ENCODE measurements at places on chromosomes 2 and 18.

DNA sequence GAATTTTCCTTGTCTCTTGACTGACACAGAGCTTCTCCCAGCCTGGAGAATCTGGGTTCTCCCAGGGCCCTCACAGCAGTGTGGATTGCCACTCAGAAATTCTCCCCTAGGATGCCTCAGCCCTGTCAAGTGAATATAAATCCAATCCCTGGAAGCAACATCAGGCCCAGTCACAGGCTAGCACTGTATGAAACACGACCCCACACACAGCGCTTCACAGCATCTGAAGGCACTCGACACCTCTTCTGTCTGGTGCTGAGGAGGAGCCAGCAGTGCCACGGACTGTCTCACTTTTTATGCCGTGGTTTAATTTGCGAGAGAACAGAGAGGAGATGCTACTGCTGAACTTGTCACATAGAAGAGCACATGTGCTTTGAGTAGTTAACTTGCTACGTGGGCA is 164.5 kb downstream of the NAPG start:
- no peak for DNase-seq

DNA sequence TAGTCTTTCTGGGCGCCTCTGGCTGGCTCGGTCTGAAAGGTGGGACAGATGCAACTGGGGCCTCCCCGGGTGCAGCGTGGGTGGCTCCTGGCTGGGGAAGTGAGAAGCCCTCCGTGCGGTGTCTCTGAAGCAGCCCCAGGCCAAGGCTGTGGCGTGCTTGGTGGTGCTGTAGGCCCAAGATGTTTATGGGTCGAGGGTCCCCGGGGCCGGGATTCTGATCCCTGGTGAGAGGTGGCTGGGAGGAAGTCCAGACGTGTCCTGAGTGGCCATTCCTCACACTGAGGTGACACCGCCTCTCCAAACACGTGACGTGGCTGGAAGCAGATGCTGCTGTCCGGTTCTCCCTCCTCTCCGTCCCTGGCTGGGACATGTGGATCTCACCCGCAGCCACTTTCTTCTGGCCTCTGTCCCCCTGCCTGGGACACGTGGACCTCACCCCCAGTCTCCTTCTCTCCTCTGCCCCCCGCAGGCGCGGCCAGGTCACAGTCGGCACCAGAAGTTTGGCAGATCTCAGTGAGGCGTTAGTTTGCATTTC is 12.6 kb downstream of the RTP5 start:
- DNase-seq, result no peak

DNA sequence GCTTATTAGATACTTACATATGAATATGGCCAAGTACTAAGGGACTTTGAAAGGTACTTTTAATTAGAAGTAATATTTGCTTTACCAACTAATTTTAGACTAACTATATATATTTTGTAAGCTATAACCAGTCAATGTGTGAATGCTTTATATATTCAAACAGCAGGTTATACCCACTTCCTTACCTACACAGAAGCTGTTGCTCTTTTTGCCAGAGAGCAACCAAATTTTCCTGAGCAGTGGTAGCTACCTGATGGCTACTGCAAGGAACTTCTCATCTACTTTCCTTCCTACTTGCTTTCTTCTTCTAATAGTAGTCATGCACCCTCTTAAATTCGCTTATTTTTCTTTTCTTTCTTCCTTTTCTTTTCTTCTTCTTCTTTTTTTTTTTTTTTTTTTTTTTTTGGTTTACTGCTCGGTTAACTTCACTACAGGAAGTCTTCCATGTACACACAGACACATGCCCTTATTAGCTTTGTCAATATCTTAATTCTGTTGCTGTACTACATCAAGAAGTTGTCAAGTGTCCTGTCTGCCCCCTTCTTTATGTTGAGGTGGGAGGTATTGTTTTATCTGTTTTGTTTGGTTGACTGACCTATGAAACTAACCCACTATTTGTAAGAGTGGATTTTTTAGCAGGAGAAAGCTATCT is 95.0 kb downstream of the EPC2 start:
- no peak for DNase-seq

- no peak for DNase-seq
Measured at GRCh38 chr2:33321236-33321771, 155.1 kb upstream of the RASGRP3 start.

- DNase-seq, result no peak
Measured at GRCh38 chr2:29878898-29879297, 42.5 kb downstream of the ALK start.

GRCh38 chr2:393711-394696 is 106.1 kb upstream of the ALKAL2 start:
- peak; percentile 96 for DNase-seq

DNA sequence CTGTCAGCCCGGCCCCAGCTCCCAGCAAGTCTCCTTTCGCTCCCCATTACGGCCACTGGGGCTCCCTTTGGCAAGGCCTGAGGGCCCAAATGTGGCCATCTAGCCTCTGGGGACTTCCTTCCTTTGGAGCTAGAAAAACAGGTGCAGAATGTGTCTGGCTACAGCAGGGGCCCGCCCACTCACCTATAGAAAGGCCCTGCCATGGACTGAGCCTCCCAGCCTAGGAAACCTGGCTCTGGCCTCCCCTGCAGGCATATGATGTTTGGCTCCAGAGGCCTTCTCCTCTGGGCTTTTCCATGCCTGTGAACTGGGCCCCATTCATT is 55.3 kb upstream of the ALPP start:
- DNase-seq, result no peak

DNA sequence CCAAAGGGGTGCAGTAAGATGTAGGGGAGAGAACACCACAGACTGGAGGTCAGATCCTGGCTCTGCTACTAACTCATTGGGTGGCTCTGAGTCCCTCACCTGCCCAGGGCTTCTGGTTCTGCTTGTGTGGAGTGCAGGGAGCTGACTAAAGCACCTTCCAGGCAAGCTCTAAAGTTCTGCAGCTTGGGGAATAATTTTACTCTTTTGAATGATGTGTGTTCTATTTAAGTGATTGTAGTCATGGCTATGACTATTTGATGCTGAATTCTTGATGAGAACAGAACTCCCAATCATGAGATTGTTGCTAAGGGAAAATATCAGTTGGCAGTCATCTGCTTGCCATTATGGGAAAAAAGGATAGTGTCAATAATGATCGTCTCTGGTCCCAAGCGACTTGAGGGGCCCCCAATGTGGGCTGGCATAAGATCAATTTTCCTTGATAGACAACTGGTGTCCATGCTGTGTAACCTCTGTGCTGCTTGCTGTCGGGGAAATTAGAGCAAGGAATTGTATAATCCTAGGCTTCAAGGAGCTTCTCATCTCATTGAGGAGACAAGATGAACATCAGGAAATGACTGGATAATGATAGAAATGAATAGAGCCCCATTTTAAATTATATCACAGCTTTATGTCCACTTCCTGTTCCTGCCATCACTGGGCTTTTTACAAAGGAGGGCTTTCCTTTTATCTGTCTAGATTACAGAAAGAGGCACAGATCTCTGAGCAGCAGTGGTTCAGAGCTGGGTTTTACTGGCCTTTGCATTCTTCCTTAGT is 131.7 kb downstream of the SLC4A3 start:
- DNase-seq, result no peak

- DNase-seq, result peak; percentile 64
Measured at GRCh38 chr2:28178946-28179345, 213.7 kb upstream of the FOSL2 start.

DNA sequence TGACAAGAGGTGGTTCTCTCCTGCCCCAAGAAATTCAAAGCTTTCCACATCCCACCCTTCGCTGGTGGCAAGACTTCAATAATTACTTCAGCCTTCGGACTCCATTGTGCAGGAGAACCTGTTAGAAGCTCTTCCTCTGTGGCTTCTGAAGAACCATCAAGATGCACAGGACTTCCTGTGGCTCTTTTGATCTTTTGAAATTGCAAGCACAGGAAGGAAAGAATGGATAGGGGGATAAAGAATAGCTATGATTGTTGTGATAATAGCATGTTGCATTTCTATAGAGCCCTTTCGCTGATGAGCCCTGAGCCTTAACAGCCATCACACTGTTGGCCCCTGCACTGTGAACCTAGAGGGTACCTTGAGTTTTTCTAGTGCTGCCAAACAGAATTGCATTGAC is 7.4 kb downstream of the EPAS1 start:
- DNase-seq, result peak; percentile 44

DNA sequence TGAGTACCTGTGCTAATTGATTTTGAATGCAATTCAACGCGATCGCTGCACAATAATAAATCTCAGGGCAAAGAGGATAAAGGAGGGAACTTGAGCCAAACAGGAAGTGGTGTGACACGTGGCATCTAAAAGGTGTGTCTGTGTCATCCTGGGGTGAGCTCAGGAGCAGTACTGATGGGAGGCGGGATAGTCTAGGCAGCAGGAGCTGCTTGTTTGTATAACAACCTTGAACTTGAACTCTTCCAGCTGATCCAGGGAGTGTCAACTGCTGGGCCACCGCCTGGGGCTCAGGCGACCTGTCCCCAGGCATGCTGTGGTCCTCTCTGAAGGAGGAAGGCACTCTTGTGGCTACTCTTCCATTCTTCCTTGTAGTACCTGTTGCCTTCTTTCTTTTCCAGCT is 61.2 kb downstream of the BOD1L2 start:
- no peak for DNase-seq

GRCh38 chr18:4276953-4277585 is 178.0 kb downstream of the DLGAP1 start:
- no peak for DNase-seq

DNA sequence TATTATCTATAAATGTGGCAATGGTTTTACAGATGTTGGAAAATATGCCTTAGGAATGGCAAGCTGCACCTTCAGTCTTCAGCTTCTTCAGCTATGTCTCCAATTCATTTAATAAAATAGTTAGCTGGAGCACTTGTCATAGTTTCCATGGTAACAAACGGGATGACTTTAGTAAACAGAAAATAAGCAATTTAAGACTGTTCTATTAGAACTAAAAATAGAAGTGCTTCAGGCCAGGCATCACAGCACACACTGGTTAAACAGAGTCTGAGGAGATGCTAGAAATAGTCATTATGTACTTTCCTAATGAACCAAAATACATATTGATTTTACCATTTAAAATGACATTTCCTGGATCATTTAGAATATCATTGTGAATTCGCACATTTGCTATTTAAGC is 195.0 kb downstream of the GCA start:
- DNase-seq, result no peak

DNA sequence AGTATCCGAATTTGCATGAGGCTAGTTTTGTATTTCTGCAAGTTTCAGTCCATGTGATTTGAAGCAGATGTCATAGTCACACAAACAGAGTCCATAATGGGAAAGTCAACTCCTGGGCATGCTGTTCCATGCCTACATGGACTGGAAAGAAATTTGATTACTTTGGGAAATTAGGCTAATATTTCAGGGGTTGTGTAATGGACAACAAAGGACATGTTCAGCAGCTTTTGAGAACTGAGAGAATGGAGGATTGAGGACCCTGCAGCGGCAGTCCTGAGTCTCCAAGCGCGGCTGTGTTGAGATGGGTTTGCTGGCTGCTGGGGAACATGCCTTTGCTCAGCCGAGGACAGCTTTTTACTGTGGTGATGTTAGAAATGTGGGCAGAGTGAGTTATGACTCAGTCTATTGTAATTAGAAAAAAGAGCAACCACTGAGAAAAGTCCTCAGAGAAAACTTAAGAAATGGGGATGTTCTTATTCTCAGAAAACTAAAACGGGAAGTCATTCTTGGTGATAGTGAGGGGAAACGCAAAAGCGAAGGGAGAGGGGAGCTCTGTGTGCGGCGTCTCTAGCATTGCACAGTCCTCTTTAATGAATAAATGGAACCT is 149.2 kb downstream of the FAM210A start:
- DNase-seq, result no peak

- DNase-seq, result no peak
Measured at GRCh38 chr2:69837533-69837932, 8.1 kb downstream of the GMCL1 start.

- DNase-seq, result no peak
Measured at GRCh38 chr2:102187496-102188150, 800 bp downstream of the IL1RL2 start.

DNA sequence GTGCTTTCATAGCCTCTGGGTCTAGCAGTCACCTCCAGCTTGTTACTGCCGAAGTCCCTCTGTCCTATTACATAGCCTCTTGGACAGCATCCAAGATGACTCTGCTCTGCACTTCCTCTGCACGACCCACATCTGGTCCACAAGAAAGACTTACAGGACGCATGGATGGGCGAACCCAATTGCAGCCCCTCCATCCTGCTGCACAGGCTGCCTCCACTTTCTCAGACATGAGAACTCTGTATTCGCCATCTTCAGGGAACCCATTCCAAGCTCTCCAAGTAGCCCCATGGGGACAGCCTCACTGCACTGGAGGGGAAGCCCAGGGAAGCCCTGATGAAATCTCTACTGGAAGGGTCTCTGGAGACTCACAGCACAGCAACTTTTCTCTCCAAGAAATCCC is 172.1 kb downstream of the GFPT1 start:
- no peak for DNase-seq

All from trophoblast cell (in vitro differentiated cells and primary cell).